Activated T-cell treated with anti-CD3 and anti-CD28 coated beads, Interleukin-2, amount 50 U/mL, for 72 hours (primary cell): ENCODE measurements at places on chromosomes 4 and X.
A peak's percentile ranks its signal among the peaks of the same experiment; 100 is the strongest.

DNA sequence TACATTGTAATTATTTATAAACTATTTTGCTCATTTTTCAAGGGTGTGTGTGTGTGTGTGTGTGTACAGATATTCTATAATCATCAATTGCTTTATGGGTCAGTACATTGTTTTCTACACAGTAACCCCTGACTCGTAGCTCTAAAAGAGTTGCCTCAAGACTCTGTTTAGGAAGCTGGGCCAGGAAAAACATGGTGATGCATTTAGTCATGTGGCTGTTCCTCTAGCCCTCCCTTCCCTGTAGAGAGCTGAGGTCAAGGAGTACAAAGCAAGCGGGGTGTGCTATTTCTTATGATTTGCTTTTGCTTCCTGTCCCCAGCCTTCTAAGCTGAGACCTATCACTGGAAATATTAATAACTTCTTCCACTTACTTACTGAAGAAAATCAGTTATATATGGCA lies 34.8 kb upstream of the SPANXD start:
- DNase-seq, result no peak

DNA sequence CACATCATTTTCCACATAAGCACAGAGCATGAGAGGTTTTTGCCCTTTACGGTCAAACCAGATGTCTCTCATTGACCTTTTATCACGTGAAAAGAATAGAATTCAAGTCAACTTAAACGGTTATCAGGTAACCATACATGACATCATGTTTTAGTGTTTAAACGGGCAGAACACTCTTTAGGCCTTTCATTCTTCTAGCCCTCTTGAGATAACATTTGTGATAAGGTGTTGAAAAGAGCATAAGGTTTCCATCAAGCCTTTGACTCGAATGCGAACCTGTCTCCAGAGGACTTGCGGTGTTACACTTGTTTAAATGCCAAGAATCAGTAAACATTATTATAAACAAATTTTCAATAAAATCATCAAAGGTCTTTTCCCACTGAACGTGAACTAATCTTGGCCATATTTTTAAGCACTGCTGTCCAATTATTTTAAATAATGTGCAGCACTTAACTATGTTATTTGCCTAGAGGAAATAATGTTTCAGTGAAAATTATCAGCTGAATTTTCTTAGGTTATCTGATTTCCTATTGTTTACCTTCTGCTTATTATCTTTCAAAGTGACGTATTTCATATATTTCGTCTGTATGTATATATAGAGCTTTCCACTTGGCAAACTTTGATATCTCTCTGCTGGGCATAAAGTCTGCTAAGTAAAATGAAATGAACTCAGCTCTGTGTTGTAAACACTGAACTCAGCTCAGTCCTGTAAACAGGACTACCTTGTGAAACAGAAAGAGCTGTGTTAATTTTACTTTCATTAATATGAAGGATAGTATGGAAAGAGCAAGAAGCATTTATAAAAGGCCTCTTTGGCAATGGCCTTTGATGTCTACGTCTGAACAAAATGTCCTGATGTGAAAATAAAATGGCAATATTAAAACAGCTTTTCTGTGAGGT lies 33.3 kb downstream of the TENM3 start:
- no peak for DNase-seq

- DNase-seq, result no peak
These were observed 128.3 kb upstream of the TRIM2 start for GRCh38 chr4:153075836-153076518.

- no peak for DNase-seq
These were observed 20.8 kb upstream of the SLC10A4 start for GRCh38 chr4:48462363-48462762.

DNA sequence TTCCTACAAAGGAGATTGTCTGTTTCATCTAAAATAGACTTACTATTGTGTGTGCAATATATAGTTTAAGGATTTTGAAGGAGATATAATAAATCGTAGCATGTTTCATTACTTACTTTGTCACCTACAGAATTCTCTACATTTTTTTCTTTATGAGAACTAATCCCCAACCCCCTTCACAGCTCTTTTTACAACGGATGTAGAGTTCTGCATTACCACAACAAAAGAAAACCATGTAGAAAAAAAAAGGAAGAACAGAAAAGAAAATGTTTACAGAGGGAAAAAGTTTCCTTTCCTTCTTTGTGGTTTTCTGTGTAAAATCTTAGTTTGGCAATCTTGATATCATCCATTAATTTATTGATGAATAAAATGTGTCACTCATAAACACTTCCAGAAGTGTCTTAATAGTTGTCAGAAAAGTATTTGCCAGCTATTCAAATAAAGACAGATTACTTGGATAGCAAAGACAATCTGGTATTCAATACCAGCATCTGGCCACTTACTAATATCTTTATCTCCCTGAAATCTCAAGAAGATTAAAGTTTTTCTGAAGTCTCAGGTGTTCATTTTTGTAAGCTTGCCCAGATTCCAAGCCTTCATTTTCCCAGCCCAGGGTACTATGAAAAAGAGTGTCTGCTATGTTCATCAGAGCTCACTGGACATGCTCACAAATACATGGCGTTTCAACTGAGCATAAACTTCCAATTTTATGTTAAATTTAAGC lies 806.8 kb downstream of the PCDH19 start:
- no peak for DNase-seq

- DNase-seq, result no peak
These were observed 161.2 kb upstream of the WDFY3 start for GRCh38 chr4:85127653-85128052.

DNA sequence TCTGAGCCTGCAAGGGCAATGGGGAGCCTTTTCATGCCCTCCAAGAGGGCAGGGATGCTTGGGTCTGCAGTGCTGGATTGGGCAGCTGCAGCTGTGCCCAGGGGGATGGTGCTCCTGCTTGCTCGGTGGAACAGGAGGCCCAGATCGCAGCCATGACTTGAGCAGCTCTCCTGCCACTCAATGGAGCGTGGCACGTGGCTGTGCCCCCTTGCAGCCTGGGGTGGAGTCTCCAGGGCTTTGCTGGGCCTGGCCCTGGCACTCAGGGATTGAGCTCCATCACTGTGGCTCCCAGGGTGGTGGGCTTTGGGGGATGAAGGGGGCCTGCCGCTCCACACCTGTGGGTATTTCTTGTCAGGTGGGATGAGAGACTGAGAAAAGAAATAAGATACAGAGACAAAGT lies 53.4 kb upstream of the IBSP start:
- DNase-seq, result no peak

- no peak for DNase-seq
These were observed 7.8 kb downstream of the SPATA4 start for GRCh38 chr4:176187624-176188023.

DNA sequence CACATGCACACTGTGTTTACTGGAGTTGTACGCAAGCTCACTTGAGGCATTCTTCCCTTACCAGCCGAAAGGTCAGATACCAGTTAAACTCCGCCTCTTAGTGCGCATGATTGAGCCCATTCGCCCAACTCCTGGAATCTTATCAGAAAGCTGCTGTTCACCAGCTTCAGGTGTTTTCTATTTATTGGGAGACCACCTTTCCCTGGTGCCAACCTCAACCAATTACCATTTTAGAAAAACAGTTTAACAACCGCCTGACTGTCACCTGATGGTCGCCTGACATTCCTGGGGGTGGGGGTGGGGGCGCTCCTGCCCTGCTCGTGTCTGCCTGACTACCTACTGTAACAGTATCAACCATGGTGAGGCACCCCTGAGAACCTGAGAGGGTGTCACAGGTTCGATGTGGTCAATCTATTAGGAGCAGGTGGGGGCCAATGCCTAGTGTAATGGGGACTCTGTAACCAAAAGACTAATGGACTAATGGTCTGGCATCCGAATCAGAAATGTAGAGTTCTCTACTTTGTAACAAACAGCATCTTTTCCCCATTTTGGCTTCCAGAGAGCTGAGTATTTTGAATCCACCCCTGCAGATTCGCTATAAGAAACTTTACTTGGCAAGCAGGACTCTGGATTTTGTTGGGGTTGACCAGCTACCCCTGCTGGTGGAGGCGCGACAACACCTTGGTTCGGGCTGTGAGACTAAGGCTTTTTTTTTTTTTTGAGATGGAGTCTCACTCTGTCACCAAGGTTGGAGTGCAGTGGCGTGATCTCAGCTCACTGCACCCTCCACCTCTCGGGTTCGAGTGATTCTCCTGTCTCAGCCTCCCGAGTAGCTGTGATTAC lies 58.2 kb upstream of the ZNF157 start:
- DNase-seq, result peak; percentile 57

DNA sequence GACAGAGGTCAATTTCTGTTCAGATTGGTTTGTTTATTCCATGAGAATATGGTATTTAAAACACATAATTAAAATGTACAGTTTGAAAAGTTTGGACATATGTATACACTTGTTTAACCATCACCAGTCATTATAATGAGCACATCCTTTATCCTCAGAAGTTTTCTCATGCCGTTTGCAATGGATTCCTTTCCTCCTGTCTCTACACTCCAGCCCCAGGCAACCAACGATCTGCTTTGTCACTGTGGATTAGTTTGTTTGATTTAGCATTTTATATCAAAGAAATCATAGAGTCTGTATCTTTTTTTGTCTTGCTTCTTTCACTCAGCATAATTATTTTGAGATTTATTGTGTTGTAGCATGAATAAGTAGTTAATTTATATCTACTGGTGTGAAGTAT lies 243.0 kb upstream of the TRAM1L1 start:
- DNase-seq, result no peak

DNA sequence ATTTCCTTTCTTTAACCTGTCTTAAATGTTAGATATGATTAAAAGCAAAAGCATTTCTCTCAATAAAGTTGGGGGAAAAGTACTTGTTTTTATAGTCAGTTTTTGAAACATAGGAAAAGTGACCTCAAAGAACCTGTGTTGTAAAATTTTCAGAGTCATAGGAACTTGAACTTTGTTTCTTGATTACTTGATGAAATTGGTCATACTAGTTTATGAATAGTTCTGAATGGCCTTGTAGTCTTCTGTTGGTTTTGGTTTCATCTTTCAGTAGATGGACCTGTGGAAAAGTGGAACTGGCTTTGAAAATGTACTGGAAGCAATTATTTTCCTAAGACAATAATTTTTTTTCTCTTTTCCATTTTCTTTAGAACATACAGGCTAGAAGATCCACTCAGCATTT lies 222.2 kb upstream of the NUDT6 start:
- DNase-seq, result no peak

GRCh38 chrX:357035-357692 lies 29.5 kb downstream of the PPP2R3B start:
- no peak for DNase-seq

GRCh38 chr4:42600578-42600977 lies 56.3 kb downstream of the ATP8A1 start:
- DNase-seq, result no peak

DNA sequence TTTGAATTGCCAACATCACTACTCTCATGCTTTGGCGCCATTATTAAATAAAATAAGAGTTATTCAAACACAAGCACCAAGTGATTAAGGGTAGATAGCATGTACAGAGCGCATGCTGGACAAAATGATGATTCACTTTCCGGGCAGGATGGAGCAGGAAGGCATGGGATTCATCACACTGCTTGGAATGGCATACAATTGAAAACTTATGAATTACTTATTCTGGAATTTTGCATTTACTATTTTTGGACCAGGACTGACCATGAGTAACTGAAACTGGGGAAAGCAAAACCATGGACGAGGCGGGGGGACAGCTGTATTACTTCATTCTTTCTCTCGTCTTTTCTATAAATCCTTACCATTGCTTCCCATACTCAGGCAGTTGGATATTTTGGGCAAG lies 28.5 kb upstream of the FGF5 start:
- no peak for DNase-seq

GRCh38 chrX:51760657-51761056 lies 17.4 kb downstream of the GSPT2 start:
- no peak for DNase-seq

GRCh38 chr4:175810073-175810730 lies 1.9 kb downstream of the GPM6A start:
- no peak for DNase-seq

- DNase-seq, result no peak
These were observed 22.1 kb upstream of the GPC4 start for GRCh38 chrX:133437356-133437755.

DNA sequence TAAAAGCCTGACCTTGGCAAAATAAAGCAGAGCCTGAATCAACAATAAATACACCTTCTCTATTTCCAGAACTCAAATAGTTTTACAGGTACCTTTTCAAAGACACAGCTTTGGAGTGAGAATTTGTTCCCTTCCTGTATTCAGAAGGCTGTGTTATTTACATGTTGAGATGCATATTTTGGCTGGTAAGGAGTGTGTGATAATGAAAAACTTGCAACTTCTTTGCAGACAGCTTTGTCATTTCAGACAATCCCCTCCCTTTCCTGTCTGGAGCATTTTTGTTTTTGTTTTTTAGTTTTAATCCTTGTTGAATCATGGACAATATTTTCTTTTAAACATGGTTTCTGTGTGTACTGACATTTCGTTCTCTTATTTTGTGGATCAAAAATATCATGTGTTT lies 493.8 kb downstream of the FAT4 start:
- no peak for DNase-seq

- DNase-seq, result no peak
These were observed 49.0 kb downstream of the ARHGEF38 start for GRCh38 chr4:105601406-105601805.

GRCh38 chrX:11351375-11352295 lies 58.4 kb downstream of the AMELX start:
- no peak for DNase-seq

DNA sequence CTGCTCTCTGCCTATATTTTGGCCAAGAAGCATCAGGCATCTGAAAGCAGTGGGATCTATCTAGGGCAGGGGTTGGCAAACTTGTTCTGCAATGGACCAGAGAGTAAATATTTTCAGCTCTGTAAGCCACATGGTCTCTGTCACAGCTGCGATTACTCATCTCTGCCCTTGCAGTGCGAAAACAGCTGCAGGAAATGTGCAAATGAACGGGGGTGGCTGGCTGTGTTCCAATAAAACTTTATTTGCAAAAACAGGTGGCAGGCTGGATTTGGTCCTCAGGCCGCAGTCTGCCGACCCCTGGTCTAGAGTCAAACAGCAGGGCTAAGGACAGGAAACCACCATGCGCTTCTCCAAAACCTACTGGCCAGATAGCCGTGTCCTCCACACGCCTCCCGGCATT lies 48.6 kb downstream of the ACOX3 start:
- DNase-seq, result peak; percentile 18

DNA sequence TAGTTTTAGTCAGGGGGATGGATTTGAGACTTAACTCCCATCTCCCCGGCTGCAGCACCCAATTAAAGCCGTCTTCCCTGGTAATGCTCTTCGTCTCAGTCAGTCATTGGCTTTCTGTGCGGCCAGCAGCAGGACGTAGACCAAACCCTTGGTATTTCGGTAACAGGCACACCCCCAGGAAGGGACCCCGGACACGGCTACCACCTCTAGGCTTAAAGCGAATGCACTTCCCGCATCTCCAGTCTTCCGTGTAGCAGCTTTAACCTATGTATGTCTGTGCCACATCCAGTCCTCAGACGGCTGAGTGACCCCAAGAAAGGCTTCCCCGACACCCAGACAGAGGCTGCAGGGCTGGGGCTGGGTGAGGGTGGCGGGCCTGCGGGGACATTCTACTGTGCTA lies 1.5 kb upstream of the CTAG2 start:
- DNase-seq, result no peak

GRCh38 chr4:163755013-163755412 lies 260.5 kb downstream of the TMA16 start:
- no peak for DNase-seq

GRCh38 chrX:22165732-22166457 lies 106.8 kb upstream of the CBLL2 start:
- DNase-seq, result no peak
